ENCODE measurements at places on chromosomes 2 and 18. TPM values are rescaled to one million over a fixed set of nuclear protein-coding genes. Genes with fewer than 3 reads are reported as not detected.

DNA sequence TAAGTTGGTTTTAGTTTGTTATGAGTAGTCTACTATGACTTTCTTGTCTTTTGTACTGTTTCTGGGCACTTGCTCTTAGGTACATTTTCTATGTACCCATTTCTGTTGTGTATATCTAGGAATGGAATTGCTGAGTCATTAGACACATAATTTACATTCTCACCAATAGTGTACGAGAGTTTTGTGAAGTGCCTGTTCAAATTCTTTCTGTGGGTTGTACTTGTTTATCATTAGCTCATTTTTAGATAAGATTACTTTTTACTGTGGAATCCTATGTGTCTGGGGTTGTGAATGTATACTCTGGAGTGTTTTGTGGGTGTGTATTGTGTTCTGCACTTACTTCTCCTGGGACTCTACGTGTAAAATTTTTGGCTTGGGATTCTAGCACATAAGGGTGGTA is 36.6 kb upstream of the CD28 start:
- DNase-seq = no peak

Gene C2orf80
- polyA plus RNA-seq = not detected

Gene UBE2F
- polyA plus RNA-seq = 49.7 TPM

GRCh38 chr2:120873958-120874887 is 138.6 kb downstream of the GLI2 start:
- no peak for DNase-seq

GRCh38 chr2:73685764-73686438 is 43.7 kb upstream of the NAT8 start:
- no peak for DNase-seq

Data from A549 (cell line).